Activated naive CD8-positive, alpha-beta T cell treated with anti-CD3 and anti-CD28 coated beads, Interleukin-2, amount 50 U/mL, for 24 hours (primary cell): ENCODE measurements at places on chromosomes 1 and 21.

GRCh38 chr1:207970329-207971233 is 59.7 kb upstream of the CD34 start:
- H3K36me3 ChIP-seq: no peaks in the 10 kb centered on the region
- H3K27ac ChIP-seq: no peak overlapping the region
- H3K4me1 ChIP-seq: no peaks in the 10 kb centered on the region
- H3K4me3 ChIP-seq: no peak overlapping the region

DNA sequence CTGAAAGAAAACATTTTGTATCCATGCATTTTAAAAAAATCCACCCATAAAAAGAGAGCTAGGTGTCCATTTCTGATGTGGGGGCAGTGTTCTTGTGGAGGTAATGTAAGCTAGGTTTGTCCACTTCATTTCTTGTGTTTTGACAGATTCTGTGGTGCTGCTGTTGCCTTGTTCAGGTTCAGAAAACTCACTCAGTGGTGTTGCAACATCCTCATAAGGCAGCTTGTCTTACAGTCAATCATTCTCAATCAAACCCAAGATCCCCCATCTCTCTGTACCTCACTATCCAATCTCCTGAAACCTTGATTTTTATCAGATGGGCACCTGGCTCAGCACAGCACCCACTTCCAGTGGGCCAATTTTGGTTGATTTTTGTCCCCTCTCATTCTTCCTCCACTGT is 94.1 kb downstream of the TENT5C start:
- H3K4me1 ChIP-seq: peaks cover 6% of the 10 kb centered on the region
- peaks cover 2% of the 10 kb centered on the region for H3K36me3 ChIP-seq
- no peak overlapping the region for H3K4me3 ChIP-seq

GRCh38 chr1:242205622-242206489 is 207.0 kb upstream of the MAP1LC3C start:
- DNase-seq: no peak
- H3K36me3 ChIP-seq: no peaks in the 10 kb centered on the region
- no peaks in the 10 kb centered on the region for H3K4me1 ChIP-seq
- H3K27ac ChIP-seq: no peak overlapping the region
- peaks cover 3% of the 10 kb centered on the region for H3K27me3 ChIP-seq

DNA sequence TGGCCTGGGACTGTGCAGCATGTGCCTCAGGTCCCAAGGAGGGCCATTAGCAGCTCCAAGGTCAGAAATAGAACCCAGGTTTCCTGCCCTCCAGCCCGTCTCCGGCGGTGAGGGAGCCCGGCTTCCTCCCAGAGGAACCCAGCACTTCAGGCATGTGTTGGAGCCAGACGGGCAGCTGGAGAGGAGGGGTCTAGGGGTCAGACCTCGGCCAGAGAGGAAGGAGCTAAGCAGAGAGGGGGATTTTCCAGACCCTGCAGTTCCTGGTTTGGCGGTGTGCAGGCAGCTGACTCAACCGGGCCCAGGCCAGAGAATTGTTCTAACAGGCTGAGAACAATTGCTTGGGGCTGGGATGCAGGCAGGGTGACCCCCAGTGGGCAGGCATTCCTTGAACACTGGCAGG is 37.1 kb downstream of the HSPG2 start:
- H3K27ac ChIP-seq: no peak overlapping the region

DNA sequence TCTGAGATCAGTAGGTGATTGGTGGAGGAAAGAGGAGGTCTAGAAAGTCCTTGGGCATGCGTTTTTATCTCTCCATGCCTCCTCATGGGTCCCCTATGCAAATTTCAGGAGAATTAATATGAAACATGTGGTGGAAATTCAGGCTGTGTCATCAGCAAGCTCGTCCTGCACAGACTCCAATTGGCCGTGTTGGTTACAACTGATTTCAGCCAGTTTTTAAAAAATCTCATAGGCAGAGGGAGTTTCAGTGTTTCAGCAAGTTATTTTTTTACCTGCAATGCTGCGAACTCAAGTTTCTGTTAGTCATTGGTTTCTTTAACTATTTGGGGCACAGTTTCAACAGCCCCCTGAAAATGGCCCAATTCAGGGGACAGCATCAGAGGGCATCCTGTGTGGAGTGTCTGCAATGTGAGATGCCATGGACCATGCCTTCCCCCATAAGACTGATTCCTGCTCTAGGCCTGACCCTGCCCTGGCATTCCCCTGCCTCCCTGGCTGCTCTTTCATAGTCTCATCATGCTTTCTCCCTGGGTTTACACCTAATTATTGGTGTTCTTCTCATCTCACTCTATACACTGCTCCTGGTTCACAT is 59.9 kb downstream of the C1orf198 start:
- H3K27me3 ChIP-seq: peaks cover 6% of the 10 kb centered on the region
- H3K27ac ChIP-seq: no peak overlapping the region
- no peak overlapping the region for H3K4me3 ChIP-seq
- no peaks in the 10 kb centered on the region for H3K36me3 ChIP-seq
- no peak for DNase-seq
- H3K4me1 ChIP-seq: no peaks in the 10 kb centered on the region

DNA sequence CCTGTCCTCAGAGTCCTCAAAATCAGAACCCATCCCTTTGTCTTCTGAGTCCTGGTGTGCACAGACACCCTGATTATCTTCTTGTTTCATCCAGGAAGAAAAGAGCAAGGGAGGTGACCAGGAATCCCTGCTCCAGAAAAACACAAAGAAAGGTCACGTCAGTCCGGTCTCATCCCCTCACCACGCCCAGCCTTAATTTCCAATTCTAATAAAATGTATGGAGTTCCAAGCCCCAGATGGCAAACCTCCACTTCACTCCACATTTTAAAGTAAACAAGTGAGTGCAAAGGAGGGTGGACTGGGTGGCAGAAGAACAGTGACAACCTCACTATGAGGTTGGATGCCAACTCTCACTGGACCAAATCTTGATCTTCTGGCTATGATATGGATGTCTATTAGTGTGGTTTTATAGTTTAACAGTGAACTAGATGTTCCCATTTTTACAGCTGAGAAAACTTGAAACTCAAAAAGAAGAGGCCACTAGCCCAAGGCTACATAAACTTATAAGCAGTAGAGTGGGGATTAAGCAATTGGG is 22.0 kb downstream of the ZNF697 start:
- H3K27ac ChIP-seq: no peak overlapping the region
- no peaks in the 10 kb centered on the region for H3K4me1 ChIP-seq
- peaks cover 21% of the 10 kb centered on the region for H3K27me3 ChIP-seq
- DNase-seq: no peak

GRCh38 chr1:2985067-2985561 is 36.2 kb upstream of the ACTRT2 start:
- H3K4me1 ChIP-seq: no peaks in the 10 kb centered on the region
- no peaks in the 10 kb centered on the region for H3K36me3 ChIP-seq
- H3K27me3 ChIP-seq: peaks cover 6% of the 10 kb centered on the region
- no peak overlapping the region for H3K27ac ChIP-seq

DNA sequence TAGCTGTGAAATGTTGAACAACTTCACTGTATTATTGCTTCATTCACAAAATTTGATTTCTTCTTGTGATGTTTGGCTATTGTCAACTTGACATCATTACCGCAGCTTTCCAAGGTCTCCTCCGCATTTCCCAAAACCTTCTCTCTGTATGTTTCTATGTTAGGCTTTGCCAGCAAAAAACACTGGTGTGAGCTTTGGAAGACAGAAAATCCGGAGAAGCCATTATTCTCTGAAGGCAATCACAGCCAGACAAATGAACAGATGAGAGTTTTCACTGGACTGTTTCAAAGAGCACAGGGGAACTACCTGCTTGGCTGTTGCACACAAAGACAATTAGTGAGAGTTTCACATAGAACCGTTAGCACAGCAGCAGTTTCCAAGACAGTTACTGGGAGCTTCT is 609.6 kb downstream of the BRINP3 start:
- no peaks in the 10 kb centered on the region for H3K4me1 ChIP-seq
- H3K27ac ChIP-seq: no peak overlapping the region
- no peak overlapping the region for H3K4me3 ChIP-seq
- no peaks in the 10 kb centered on the region for H3K36me3 ChIP-seq
- no peaks in the 10 kb centered on the region for H3K27me3 ChIP-seq

DNA sequence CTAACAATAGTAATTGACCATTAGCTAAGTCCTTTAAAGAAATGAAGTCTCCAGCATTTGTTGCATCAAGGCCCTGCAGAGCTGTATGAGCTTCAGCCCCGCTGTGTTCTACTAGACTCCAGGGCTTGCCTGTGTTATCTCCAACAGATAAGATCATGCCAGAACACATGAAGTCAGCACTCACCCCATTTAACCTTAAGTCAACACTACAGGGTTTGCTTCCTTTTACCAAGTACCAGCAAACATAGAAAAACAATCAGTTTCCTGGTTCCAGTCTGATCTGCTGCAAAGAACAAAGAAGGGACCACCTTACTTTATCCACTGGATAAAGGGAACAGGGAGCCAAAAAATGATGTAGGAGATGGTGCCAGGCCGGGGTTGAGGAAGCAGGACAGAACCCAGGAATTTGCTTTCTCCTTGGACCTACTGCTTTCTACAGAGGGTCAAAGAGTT is 41.3 kb upstream of the ENAH start:
- H3K27me3 ChIP-seq: no peaks in the 10 kb centered on the region
- no peak overlapping the region for H3K4me3 ChIP-seq
- no peaks in the 10 kb centered on the region for H3K4me1 ChIP-seq
- no peaks in the 10 kb centered on the region for H3K36me3 ChIP-seq

DNA sequence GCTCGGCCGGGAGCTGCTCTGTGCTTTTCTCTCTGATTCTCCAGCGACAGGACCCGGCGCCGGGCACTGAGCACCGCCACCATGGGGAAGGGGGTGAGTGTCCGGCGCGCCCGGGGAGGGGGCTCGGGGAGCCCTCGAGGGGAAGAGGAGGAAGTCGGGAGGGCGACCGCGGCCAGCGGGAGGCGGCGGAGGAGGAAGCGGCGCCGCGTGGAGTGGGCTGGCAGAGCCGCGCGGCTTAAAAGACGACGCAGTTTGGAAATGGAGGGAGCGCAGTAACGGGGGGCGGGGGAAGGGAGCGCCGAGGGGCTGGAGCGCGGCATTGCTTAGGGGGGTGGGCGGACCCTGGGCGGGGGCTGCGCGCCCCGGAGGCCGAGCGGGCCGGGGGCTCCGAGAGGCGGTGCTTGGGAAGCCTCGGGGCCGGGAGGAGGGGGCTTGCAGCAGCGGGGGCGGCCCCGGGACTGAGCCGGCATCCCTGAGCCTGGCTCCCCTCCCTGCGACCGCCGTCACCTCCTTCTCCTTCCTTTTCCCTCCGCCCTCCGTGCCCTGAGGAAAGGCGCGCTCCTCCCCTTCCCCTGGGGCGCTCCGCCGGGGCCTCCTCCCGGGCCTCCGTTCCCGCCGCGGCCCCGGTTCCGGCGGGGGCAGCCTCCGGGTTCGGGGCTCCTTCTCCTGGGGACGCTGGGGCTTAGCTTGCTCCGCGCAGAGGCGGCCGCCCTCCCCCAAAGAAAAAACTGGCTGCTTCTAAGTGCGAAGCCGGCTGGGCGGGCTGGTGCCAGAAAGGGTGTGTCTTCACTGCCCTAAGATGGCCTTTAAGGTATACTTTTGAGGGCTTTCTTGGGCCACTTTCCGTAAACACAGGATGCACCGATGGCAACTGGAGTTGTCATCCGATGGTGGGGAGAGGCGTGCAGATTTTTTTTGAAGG is 648 bp downstream of the ATP1A1 start:
- H3K4me1 ChIP-seq: peaks cover 40% of the 10 kb centered on the region
- H3K27me3 ChIP-seq: peaks cover 2% of the 10 kb centered on the region
- peak; percentile 53 for DNase-seq

DNA sequence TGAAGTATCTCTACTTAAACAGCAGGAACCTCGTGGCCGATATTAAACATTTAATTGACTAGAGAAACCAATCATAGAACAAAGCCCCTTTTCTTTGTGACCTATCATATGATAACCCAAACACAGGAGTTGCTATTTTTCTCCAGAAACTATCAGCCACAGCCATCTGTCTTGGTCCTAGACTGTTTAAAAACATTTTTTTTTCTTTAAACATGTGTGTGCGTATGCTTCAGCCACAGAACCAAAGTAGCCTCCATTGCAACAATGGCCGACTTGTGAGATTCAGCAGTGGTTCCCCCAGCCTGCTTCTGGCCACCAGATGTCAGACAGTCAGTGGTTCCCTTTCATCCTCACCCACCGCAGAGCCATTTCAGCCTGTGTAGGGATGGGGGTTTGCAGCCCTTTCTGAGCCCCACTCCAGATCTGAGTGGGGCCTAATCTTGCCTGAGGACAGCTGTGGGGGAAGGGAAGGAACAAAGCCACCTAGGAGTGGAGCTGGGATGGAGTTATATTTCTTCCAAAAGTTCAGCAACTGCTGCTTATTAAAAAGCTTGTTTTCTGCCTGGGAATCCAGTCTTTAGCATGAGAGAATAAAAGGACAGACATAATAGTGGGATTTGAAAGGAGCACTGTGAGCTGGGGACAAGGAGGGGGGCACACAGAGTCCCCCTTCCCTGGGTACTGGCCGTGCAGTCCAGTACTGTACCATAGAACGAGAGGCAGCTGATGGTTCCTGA is 11.7 kb upstream of the IGSF3 start:
- H3K4me1 ChIP-seq: no peaks in the 10 kb centered on the region
- peaks cover 13% of the 10 kb centered on the region for H3K27me3 ChIP-seq
- no peak overlapping the region for H3K27ac ChIP-seq
- H3K4me3 ChIP-seq: no peak overlapping the region
- DNase-seq: no peak

GRCh38 chr1:247096544-247096943 is 7.6 kb downstream of the ZNF669 start:
- H3K27me3 ChIP-seq: no peaks in the 10 kb centered on the region
- H3K4me1 ChIP-seq: no peaks in the 10 kb centered on the region
- no peak for DNase-seq
- H3K27ac ChIP-seq: no peak overlapping the region

DNA sequence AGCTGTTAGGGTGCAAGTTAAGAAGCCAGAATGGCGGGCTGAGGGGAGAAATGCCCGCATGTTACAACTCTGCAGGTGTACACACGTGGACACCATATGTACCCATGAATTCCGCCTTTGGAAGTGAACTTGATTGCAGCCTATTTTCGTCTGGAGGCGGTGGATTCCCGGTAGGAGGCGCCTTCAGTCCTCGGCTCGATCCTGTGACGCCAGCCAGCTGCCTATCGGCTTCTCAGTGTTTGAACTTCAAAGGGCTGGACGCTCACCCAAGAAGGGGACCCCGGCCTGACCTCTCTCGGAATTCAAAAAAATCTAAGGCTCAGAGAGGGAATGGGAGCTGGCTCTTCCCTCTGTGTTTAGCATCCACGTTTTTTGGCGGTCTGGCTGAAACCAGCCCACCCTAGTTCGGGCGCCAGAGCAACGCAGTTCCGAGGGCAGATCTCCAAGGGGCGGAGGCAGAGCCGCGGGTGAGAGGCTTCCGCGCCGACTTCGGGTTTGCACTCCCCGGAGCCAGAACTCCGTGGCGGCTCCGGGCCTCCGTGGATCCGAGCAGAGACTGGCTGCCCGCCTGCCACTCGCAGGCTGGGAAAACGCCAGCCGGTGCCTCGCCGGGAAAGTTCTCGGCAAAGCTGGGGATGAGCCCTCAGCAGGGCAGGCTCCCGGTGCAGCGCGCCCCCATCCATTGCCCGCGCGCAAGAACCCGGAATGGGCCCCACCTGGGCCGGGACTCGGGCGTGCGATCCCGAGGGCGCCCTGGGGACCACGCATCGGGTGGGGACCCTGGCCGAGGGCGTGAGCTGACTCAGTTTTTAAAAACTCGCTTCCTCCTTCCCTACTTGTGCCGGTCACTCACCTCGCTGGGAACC is 996 bp upstream of the TMEM51 start:
- DNase-seq: peak; percentile 35
- peaks cover 63% of the 10 kb centered on the region for H3K27me3 ChIP-seq

GRCh38 chr1:12537294-12537693 is 80.7 kb downstream of the DHRS3 start:
- H3K27me3 ChIP-seq: no peaks in the 10 kb centered on the region
- peaks cover 7% of the 10 kb centered on the region for H3K4me1 ChIP-seq
- H3K4me3 ChIP-seq: no peak overlapping the region
- DNase-seq: no peak
- H3K36me3 ChIP-seq: peaks cover 14% of the 10 kb centered on the region
